ENCODE measurements at places on chromosomes 4 and X.

GRCh38 chrX:138011468-138011867 lies 445.5 kb downstream of the ZIC3 start:
- no peak for DNase-seq

GRCh38 chrX:12877386-12877785 lies 10.5 kb downstream of the TLR7 start:
- DNase-seq: no peak

GRCh38 chr4:20255251-20255586 lies 3.5 kb downstream of the SLIT2 start:
- no peak for DNase-seq

DNA sequence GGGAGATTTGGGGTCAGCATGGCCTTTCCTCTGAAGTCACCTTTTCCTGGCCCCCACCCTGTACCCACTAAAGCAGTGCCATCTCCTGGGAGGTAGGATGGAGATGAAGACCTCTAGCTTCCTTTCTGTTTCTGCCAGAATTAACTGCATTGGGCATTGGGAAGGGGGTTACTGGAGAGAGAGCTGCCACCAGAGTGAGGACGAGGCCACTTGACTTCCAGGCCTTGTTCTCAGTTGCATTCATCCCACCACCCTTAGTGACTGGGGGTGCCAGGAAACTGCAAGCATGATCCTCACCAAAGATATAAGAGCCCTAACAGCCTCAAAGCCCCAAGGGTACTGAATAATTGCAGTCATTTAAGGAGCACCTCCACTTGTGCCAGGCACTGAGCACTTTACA lies 15.8 kb downstream of the SASH3 start:
- DNase-seq: no peak

GRCh38 chr4:1356181-1356998 lies 9.4 kb downstream of the UVSSA start:
- DNase-seq: peak; percentile 52

DNA sequence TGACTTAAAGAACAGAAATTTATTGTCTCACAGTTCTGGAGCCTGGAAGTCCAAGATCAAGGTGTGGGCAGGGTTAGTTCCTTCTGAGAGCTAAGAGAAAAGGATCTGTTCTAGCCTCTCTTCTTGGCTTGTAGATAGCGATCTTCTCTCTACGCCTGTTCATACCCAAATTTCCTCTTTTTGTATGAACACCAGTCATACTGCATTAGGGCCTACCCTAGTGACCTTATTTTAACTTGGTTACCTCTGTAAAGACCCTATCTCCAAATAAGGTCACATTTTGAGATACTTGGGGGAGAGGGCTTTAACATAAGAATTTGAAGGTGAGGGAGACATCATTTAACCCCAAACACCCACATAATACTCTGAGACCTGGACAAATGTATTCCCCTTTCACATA lies 55.6 kb upstream of the SPP1 start:
- DNase-seq: no peak

DNA sequence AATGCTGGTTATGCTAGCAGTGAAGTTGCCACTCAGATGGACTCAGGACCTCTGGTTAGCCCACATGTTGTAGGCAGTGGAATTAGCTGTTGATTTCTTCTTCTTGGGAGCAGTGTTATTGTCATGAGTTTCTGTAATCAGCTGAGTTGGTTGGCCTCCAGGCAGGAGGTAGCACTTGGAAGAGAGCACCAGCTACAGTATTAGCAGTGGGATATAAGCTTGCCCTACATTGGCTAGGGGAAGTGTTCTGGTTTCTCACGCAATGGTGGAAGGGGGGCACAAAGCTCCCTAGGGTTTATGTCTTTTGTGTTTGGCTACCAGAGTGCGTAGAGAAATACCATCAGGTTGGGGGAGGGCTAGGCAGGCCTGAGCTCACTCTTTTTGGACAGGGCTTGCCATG lies 34.0 kb upstream of the UCP1 start:
- no peak for DNase-seq

DNA sequence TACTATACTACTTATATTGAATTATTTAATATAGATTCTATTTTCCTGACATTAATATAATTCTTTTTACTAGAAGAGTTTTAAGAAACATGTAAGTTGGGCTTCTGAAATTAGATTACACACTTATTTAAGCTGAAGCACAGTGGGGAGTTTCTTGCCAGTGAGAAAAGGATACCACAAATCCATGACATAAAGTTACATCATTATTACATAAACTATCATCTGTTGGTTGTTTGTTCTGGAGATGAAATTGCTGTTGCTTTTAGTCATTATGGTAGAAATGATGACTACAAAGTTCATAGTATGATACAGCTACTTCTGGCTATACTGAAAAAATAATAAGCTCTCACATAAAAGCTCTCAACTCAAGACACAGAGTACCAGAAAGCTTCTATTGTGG lies 880.4 kb downstream of the PCDH18 start:
- no peak for DNase-seq

DNA sequence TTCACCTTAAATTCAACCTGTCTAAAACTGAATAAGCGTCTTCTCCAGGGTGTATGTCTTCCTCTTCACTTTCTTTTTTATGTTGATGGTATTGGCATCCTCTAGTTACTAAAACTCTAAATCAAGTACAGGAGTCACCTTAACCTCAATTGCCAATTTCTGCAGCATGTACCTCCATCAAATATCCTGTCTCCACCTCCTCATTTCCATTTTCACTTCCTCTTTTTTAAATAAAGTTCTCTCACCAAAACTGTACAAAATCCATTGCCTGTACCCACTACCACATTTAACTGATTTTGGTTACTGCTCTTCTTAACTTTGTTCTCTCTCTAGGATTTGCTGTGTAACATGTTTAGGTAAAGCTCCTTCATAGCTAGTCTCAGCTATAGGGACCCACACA lies 9.2 kb upstream of the NPFFR2 start:
- no peak for DNase-seq

Measured in omental fat pad (tissue), 4 donors.